ENCODE measurements at places on chromosomes 5 and 9.

DNA sequence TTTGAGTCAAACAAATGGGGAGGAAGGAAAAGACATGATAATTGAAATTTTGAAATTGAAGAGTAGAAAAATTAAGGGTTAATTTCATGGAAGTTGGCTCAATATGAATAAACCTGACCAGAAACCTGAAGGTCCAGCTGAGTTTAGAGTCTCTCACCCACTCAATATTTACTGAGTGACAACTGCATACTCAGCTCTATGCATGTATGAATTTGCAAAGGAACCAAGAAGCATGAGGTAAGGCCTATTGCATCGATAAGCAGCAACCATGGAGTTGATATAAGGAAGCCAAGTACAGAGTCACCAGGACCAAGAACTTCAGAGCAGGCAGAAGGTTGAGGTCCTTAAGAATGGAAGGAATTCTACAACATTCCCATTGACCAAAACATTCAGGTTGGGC is 163.4 kb downstream of the SEMA5A start:
- no peak for DNase-seq

DNA sequence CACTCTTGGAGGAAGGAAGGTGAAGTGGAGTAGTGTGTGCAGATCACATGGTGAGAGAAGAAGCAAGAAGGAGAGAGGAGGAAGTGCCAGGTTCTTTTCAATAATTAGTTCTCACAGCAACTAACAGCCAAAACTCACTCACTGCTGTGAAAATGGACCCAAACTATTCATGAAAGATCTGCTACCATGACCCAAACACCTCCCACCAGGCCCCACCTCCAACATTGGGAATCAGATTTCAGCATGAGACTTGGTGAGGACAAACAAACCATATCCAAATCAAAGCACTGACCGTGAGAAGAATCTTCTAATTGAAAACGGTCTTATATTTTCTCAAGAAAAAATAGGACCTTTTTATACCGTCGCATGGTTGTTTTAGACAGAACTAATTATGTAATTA is 468.7 kb upstream of the TYRP1 start:
- DNase-seq: no peak

- DNase-seq: no peak
These were observed 88.1 kb upstream of the ADAMTSL1 start for GRCh38 chr9:18385696-18386490.

- no peak for DNase-seq
These were observed 346.7 kb upstream of the KLF4 start for GRCh38 chr9:107836300-107836699.

DNA sequence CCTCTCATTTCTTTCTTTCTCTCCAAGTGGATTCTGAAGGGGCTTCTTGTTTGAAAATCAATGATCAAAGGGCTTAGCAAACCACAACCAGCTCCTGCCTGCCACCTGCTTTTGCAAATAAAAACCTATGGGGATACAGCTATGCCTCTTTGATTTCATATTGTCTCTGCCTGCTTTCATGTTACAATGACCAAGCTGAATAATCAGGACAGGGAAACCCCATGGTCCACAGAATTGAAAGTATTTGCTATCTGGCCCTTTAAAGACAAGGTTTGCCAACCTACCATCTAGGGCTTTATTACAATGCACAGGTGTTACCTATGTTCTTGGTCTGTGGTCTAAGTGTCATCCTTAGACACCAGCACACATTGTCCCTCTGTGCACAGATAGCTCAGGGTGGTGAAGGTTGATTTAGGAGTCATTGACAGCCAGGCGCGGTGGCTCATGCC is 28.8 kb upstream of the PLIN2 start:
- DNase-seq: no peak

DNA sequence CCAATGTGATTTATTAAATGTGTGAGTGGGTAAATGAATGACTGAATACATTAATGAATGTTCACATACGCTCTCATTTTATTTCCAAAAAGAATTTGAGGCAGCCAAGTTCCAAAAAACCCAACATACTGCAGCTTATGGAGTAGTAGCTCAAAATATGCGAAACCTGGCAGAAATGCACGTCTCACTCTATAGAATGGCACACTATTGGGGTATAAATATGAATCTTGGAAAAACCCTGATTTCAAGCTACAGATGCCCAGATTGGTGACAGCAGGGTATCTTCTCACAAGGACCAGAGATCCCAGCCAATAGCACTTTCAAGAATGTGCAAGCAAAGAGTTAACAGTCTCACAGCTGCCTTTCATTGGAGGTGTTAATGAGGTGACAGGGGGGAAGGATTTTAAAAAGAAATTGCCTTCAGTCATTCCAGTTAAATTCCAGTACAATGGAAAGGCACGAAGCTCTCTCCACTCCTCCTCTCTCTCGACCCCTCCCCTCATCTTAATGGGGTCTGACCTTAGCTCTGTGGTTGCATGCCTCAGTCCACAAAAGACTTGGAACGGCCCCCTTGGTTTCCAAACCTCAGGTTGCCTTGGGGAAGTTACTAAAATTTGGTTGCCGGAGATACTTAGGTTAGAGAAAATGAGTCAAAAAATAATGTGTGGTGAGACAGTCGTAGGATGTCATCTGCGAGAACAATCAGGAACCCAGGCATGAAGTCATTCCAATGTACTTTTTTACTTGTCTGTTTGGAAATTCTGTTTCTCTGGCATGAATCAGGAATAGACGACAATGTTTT is 307.4 kb downstream of the NFIB start:
- DNase-seq: no peak

DNA sequence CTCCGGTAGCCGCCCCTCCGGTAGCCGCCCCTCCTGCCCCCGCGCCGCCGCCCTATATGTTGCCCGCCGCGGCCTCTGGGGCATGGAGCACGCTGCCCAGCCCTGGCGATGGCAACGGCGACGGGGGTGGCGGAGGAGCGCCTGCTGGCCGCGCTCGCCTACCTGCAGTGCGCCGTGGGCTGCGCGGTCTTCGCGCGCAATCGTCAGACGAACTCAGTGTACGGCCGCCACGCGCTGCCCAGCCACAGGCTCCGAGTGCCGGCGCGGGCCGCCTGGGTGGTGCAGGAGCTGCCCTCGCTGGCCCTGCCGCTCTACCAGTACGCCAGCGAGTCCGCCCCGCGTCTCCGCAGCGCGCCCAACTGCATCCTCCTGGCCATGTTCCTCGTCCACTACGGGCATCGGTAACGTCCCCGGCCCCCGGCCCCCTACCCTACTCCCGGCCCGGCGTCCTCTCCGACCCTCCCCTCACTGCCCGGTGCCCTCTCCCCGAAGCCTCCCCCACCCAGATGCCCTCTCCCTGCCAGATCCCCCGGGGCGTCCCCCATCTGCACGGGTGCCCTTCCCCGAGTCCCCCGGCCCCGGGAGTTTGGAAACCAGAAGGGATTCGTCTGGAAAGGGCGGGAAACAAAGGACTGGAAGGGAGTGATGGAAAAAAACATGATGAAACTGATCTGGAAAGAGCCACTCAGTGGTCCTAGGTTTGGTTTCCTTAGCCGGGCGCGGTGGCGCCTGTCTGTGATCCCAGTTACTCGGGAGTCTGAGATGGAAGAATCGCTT is 417 bp downstream of the SRD5A1 start:
- no peak for DNase-seq

GRCh38 chr9:134944351-134944802 is 26.7 kb upstream of the FCN1 start:
- DNase-seq: no peak

DNA sequence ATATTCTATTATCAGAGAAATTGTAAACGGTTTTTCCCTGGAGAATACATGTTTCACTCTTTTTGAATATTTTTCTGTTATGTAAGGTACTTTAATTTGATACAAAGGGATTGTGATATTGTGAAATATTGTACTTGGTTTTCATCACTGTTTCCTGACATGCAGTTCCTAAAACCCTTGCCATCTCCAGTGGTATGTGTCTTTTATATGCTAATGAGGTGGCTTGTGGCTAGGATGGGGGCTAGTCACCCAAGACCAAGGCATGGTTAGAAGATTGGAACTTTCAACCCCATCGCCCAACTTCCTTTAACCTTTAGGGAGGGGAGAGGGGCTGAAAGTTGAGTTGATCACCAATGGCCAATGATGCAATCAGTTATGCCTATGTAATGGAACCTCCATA is 160.6 kb downstream of the TAF11L14 start:
- no peak for DNase-seq

DNA sequence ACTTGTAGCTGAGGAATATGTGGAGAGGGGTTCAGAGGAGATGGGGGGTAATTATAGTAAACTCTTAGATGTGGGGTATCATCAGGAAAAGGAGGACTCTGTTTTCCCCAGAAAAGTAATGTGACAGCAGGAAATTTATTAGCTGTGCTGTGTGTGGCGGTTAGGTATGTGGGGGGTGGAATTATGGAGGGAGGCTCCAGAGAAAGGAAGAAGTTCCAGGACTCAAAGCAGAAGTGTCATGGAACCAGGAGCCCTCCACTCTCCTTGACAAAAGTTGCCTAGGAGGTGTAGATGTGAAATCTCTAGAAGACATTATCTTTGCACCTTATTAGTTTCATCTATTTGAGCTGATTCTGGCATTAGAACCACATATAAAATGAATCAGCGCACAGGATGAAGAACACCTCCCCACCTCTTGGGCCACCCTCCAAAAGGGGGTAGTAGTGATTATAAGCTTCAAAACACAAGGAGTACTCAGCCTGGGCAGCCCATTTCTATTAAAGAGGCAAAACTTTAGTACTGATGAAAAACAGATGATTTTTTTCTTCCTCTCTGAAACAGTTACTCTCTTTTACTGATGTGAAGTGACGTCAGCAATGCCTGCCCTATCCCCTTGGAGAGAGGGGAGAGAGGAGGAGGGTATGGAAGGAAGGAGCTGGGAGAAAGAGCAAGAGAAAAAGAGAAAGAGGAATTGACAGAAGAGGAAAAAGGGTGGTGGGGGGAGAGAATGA is 18.2 kb downstream of the NR2F1 start:
- DNase-seq: no peak

DNA sequence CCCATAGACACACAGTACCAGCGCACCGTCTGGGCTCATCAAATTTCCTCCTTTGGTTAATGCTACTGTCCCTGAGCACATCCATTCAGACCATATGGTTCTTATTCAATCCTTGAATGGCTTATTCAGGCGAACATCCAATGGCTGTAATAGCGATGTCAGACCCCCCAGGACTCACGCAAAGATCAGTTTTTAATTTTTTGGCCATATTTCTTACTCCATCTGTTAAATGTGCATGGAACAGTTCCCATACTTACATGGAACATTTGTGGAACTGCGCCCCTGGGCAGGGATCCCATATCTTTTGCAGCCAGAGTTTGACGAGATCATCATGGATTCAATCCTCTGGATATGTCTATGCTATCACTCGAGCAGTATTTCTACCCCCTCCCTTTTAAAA is 213.2 kb downstream of the ADAMTS6 start:
- DNase-seq: no peak

DNA sequence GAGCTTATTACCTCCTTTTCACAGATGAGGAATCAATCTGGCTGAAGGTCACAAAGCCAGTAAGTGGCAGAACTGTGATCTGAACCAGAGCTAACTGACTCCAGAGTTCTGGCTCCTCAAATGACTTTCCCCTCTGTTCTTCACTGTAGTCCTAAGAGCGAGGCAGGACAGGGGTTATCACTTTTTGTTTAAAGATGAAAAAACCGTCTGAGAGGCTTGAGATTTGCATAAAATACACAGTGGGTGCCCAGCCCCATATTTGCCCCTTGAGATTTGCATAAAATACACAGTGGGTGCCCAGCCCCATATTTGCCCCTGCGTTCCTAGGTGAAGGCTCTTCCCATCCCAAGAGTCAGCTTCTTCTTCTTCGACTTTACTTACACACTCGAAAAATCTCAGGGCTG is 667 bp downstream of the FBXO10 start:
- DNase-seq: no peak

DNA sequence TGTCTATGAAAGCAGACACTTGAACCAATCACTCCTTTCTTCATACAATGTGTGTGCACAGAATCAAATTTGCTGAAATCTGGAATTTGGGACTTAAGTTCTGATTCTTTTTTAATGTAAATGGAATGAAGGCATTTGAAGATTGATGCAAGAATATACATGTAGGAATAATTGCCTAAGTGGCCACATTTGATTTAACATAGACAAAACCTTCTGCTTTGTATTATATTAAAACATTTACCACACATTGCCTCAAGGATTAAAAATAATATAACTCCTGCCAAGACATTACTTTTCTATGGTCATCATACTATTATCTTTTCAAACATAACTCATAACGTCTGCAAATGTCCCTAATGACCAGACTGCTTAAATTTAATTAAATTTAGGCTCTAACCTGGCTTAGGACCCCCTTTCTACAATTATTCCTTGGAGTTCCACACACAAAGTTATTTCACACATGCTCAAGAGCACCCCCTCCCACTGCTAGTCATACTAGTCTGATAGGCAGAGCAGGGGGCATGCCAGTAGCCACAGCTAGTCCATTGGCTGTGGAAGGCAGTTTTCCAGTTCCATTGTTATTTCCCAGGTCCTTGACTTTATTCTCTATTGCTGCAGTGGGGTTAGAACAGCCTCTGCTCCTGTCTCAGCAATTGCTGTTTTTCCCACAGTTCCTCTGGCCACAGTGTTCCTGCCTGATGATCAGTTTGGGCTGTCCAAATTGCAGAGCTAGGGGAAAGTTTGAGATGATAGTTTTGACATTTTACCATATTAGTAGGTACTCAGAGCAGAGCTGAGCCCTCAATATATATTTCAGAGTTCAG is 360.6 kb upstream of the GRAMD2B start:
- DNase-seq: no peak

GRCh38 chr9:91896097-91896496 is 53.9 kb downstream of the ROR2 start:
- no peak for DNase-seq

- no peak for DNase-seq
These were observed 3.1 kb downstream of the FBLL1 start for GRCh38 chr5:168531987-168532864.

- DNase-seq: no peak
These were observed 38.1 kb downstream of the ITGA1 start for GRCh38 chr5:52825826-52826225.

- no peak for DNase-seq
These were observed 2.8 kb downstream of the ZNF608 start for GRCh38 chr5:124743602-124744169.

GRCh38 chr5:99033014-99033900 is 104.5 kb upstream of the CHD1 start:
- no peak for DNase-seq

GRCh38 chr5:95216136-95216955 is 68.5 kb downstream of the MCTP1 start:
- no peak for DNase-seq

- no peak for DNase-seq
These were observed 8.6 kb downstream of the C9orf72 start for GRCh38 chr9:27564670-27565069.

DNA sequence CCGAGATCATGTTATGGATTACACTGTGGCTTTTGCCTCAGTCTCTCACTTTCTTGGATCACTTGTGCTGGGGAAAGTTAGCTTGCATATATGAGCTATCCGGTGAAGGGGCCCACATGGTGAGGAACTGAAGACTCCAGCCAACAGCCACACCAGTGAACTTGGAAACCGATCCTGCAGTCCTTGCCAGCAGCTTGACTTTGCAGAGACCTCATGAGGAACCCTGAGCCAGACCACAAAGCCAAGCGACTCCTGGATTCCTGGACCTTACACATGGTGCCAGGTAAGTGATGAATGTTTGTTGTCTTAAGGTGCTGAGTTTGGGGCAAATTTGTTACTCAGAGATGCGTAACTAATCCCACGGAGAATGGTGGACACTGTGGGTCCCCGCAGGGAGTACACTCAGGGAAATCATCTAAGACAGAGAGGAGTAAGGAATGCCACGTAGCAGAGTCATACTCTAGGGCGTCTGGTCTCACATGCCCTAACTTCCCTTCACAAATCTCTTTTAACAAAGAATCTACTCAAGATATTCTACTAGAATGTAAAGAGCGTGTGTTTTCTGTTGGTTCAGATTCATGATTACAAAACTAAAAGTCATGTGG is 76.5 kb upstream of the PJA2 start:
- no peak for DNase-seq

- DNase-seq: no peak
These were observed 49.6 kb downstream of the CD180 start for GRCh38 chr5:67146981-67147380.

All from activated CD8-positive, alpha-beta memory T cell treated with anti-CD3 and anti-CD28 coated beads for 1 hour (primary cell).